ENCODE measurements at places on chromosomes 11 and 22.
A peak's percentile ranks its signal among the peaks of the same experiment; 100 is the strongest.

DNA sequence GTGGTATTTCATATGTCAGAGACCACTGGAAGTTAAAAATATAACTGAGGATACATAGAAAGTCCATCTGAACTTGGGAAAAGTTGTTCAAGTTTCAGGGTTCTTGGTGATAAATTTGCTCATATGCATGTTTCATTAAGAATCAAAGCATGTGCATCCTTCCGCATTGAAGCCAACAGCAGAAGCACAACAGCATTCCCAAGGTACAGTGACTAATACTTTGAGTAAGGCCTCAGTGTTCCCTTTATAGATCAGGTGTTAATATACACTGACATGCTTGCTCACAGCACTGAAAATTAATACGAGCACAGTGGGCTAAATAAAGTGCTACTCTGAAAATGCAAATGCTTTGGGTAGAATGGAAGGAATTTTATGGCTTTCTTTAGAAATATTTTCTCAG lies 691.1 kb downstream of the METTL15 start:
- DNase-seq: no peak

DNA sequence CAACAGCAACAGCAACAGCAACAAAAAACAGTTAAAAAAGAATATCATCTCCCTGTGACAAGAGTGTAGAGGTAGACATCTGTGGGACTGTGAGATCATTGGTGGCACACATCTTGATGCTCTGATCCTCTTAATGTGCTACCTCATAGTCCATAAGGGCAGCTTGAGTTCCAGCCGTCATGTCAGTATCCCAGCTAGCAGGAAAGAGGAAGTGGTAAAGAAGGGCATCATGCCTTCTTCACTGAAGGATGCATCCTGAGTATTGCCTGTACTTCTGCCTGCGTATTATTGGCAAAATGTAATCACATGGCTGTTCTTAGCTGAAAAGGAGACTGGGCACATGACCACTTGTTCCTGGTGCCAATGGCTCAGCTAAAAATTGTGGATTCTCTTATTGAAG lies 314.3 kb downstream of the TBC1D22A start:
- DNase-seq: no peak

DNA sequence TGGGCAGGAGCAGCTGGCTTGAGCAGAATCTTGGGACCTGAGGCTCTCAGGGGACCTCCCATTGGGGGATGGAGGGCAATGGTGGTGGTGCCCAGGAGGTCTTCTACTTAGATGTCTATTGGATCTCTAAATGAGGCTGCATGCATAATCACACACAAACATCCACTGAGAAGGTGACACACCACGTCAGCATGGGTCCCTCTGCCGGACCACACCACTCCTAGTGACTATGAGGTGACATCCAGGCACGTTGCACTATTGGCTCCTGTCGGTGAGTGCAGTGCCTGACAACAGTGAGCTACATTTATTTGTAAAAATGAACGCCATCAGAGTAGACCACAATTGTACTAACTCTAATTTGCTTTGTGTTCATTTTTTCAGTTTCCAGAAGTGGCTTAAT lies 2.3 kb upstream of the APOA4 start:
- no peak for DNase-seq

DNA sequence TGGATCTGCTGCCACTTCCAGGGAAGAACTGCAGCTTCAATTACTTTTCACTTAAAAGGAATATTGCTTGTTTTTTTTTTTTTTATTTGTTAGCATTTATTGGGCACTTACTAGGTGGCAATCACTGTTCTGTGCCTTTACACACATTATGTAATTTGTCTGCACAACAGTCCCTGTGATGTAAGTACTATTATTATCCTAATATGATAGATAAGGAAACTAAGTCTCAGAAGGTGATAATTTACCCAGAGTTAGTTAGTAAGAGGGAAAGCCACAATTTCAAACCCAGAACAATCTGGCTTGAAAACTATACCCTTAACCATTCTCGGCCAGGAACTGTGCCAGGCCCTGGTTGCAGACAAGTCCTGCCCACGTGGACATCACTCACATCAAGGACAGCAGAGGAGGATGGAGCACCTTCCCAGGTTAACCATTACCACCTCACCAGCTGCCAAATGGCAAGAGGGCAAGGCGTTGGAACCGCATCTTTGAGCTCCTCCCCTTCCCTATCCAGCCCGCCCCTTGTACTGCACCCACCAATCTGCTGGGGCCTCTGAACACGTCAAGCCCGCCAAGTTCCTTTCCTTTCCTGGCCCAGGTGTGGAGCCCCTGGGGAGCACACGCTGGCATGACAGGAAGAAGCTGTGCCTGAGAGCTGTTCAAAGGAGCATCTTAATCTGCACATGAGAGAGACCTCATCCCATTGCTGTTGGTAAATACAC lies 78.4 kb downstream of the NAV2 start:
- DNase-seq: no peak

- DNase-seq: no peak
Observed at GRCh38 chr11:105719073-105719822, 109.4 kb downstream of the GRIA4 start.

DNA sequence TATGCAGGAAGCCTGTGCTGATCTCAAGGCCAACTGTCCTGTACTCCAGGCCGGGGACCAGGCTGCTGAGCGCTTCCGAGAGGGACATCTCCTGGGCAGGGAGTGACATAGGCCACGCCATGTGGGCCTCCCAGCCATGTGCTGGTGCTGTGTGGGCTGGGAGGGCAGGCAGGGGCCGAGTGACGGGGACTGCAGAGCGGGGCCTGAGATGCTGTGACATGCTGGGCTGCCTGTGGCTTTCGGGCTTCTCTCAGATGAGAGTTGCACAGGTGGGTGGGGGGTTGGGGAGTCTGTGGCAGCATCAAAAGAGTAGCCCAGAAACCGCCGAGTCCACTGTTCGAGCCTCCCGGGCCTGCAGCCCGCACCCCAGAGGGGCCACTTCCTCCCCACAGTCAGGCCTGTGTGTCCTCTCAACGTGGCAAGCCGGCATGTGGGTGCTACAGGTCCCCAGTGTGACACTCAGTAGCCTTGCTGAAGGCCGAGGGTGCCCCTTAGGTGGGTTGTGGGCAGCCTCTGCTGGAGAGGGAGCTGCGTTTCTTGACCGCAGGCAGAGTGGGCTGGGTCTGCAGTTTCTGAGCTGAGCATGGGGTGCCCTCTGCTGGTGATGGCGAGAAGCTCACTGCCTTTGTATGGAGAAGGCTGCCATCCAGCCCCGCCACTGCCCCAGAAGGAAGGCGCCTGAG lies 101.2 kb downstream of the BCR start:
- peak; percentile 88 for DNase-seq

- peak; percentile 66 for DNase-seq
Observed at GRCh38 chr11:65116370-65117205, 913 bp downstream of the ZNHIT2 start.

DNA sequence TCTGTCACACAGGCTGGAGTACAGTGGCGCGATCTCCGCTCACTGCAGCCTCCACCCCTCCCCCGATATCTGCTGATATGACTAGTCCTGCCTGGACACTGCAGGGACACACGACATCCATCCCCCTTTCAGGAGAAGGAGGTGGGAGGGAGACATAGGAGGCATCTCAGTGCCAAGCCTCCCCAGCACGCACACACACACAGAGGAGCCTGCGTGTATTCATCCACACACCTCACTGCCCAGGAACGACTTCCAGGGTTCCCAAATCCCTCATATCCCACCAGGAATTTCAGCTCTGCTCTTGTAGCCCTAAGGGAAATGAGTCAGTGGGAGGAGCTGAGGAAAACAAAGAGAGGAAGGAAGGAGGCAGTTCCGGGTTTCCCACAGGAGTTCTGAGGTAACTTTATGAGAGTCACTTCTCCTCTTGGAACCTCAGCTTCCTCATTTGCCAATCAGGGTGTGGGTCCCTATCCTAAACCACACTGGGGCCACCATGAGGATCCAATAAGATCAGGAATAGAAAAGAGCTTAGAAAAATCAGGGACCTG lies 37.2 kb upstream of the ACER3 start:
- DNase-seq: no peak

- no peak for DNase-seq
Observed at GRCh38 chr11:118033443-118033842, 43.4 kb upstream of the TMPRSS4 start.

- no peak for DNase-seq
Observed at GRCh38 chr11:75342966-75343870, 8.2 kb downstream of the ARRB1 start.

GRCh38 chr11:16860617-16861016 lies 122.2 kb downstream of the C11orf58 start:
- no peak for DNase-seq

- no peak for DNase-seq
Observed at GRCh38 chr11:76656571-76657081, 13.9 kb downstream of the LRRC32 start.

- no peak for DNase-seq
Observed at GRCh38 chr22:43488937-43489336, 77.1 kb downstream of the MPPED1 start.

DNA sequence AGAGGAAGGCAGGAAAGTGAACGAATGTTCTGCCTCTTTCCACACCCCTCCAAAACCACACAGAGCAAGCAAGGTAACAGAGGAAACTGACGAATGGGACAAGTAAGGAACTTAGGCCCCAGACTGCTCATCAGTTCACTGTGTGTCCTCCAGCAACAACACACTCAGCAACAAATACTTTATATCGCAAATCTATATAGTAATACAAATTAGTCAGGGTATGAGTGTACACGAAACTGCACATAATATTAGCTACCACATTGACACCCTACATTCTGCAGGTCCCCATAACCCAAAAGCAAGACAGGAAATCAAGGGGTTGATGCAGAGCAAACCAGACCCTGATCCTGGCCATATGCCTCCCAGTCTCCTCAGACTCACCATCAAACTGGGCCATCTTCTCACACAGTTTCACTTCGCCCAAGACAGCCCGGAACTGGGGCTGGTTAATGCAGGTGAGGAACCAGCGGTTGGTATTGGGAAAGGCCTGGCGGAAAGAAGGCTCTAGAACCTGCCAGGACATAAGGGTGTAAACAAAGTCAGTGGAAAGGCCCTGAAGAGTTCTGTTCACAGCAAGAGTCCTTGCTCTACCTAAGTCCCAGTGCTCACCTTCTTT lies 6.6 kb downstream of the EEF1G start:
- DNase-seq: no peak

DNA sequence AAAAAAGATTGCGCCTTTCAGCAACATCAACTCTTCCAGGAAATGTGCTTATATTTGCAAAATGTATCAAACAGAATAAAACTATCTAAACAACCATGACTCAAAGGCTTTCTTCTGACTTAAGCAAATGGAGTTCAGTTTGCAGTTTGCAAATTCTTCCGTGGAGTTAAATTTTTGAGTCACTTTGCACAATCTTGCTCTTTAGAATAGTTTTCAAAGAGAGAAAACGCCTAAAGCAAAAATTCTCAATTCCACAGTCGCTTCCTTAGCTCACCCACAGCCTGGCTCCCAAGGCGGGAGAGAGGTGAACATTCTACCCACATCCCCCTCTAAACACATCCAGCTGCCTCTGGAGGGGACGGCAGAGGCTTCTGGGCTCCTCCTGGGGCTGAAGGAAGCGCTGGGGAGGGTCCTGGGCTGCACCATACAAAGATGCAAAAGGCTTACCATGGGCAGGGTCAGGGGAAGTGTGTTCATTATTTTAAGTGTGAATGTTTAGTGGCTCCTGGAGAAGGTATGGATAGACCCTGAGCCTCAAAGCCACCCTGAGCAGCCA lies 1487.3 kb downstream of the TBC1D22A start:
- DNase-seq: no peak

DNA sequence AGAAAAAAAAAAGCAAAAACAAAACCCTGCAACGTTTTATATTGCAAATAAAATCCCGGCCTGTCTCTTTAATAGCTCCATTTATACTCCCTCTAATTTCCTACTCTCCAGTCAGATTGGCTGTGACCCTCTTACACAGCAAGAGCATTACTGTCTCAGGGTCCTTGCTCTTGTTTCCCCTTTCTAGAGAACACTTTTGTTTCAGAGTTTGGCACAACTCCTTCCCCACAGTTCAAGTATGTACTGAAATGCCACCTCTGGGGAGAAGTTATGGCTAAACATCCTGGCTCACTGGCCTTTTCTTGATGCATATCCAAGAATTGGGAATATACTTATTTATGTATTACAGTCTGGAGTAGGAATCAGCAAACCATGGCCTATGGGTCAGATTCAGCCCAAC lies 2.6 kb downstream of the CASP12 start:
- no peak for DNase-seq

- no peak for DNase-seq
Observed at GRCh38 chr11:110883256-110883655, 171.0 kb upstream of the ARHGAP20 start.

- DNase-seq: no peak
Observed at GRCh38 chr11:36160091-36160490, 129.1 kb downstream of the COMMD9 start.

GRCh38 chr11:76266286-76267100 lies 60.2 kb upstream of the WNT11 start:
- DNase-seq: no peak

DNA sequence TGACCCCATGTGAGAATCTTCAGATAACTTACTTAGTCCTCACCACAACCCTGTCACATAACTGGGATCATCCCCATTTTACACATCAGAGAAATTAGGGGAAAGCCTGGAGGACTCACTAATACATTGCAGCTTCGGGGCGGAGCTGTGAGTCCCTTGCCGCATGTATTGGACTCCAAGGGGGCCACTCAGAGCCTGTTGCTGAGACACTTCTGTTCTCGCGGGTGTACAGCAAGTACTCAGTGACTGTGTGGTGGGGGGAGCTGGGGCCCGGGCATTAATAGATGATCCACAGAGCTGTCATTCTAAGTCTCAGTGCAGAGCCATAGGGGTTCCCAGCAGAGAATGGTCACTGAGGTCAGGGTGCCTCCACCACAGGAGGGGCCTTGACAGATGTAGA lies 13.5 kb downstream of the OAF start:
- no peak for DNase-seq

- no peak for DNase-seq
Observed at GRCh38 chr11:23991165-23991539, 505.7 kb upstream of the LUZP2 start.

DNA sequence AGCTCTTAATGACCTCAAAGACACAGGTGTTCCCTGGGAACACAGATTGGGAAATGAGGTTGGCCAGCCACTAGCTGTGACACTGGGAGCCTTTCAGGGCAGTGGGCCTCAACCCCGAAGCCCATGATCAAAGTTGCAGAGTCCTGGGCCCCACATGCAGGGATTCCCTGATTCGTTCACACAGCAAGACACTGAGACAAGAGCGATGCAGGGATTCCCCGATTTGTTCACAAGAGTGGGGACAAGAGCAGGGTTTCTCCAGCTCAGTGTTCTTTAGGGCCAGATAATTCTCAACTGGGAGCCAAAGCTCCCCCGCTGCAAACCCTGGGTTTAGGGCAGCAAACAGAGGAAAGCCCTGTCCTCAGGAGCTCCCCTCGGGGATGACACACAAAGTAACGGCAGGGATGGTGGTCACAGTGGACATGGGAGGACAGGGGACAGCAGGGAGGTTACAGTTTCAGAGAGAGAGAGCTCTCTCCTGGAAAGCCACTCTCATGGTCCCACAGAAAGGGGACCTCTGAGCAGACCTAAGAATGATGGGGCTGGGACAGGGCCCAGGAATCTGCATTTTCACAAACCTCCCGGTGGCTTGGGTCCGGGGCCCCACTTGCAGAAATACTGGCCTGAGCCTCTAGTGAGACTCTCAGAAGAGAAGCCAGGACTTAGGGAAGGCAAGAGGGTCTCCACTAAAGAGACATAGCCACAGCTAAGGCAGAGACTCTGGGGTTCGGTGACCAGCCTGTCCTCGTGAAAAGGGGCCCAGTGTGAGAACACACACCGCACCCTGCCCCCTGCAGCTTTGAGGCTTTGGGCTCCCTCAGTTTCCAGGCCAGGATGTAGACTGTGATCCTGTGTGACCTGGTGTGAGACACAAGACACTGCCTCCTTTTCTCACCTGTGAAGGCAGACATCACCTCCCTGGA lies 7.4 kb upstream of the GNAZ start:
- DNase-seq: no peak

- no peak for DNase-seq
Observed at GRCh38 chr11:64502634-64503033, 88.4 kb upstream of the SLC22A12 start.
